ENCODE measurements at places on chromosomes 3 and 15. TPM values are rescaled to one million over a fixed set of nuclear protein-coding genes. Genes with fewer than 3 reads are reported as not detected.
A peak's percentile ranks its signal among the peaks of the same experiment; 100 is the strongest.

- no peak for DNase-seq
Observed at GRCh38 chr15:26096581-26096980, 233.5 kb upstream of the ATP10A start.

PLIN1 gene
- 0.89 TPM for total RNA-seq

DNA sequence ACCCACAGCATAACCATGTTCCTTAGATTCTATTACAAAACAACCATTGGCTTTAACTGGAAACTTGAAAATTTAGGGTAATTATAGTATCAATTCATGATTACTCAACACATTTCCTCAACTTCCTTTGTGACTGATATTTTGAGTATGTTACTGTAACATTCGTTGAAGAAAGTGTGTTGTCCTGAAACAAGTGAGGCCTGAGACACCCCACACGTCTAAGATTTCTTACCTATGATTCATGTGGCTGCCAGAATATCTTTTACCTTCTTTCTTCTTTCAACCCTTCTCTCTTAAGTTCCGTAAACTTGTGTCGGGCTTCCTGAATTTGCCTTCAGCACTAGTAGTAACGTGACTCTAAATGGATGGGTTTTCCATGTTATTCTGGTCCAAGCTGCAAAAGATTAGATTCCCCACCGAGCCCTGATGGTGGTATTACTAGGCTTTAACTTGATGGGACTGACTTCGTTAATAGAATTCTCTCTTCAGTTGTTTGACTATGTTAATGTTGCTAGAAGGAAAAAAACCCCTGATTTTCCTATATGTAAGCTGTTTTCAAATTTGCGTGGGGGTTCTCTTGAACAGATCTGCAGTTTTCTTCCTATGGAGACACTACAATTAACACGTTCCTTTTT is 296.0 kb upstream of the ICE2 start:
- no peak for DNase-seq

- DNase-seq = no peak
Observed at GRCh38 chr3:171788546-171789351, 21.5 kb downstream of the PLD1 start.

- DNase-seq = peak; percentile 78
Observed at GRCh38 chr15:89680282-89680873, 1.2 kb upstream of the PLIN1 start.

GNL3 gene
- total RNA-seq = 77.9 TPM

Measured in ovary (tissue), 10 donors.